ENCODE measurements at places on chromosomes 2 and 18.

- DNase-seq, result no peak
Measured at GRCh38 chr2:85741833-85742455, 11.8 kb upstream of the ATOH8 start.

DNA sequence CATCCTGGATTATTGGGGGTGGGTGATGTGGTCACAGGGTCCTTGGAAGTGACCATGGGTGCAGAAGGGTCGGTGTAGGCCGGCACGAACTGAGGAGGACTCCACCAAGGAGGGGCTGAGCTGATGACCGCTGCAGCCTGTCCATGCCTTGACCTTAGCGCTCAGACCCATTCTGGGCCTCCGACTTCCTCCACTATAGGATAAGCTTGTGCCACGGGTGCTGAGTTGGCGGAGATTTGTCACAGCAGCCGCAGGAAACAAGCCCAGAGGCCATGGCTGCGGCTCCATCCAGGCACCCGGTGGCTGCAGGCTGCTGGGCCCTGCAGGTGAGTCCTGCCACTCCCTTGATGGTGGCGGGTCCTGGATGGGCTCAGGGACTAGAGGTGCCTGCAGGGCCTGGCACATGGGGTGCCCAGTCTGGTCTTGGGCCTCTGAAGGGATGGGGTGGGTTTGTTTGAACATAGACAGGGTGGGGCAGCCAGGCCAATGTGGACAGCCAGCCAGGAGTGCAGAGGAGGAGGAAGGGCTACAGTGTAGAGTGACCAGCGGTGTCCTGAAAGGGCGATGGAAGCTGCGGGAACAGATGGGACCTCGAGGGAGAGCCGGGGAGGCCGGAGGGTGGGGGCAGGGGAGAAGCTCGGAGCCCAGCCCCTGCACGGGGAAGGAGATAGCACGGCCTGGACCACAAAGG lies 84.8 kb downstream of the SEPTIN10 start:
- DNase-seq, result no peak

DNA sequence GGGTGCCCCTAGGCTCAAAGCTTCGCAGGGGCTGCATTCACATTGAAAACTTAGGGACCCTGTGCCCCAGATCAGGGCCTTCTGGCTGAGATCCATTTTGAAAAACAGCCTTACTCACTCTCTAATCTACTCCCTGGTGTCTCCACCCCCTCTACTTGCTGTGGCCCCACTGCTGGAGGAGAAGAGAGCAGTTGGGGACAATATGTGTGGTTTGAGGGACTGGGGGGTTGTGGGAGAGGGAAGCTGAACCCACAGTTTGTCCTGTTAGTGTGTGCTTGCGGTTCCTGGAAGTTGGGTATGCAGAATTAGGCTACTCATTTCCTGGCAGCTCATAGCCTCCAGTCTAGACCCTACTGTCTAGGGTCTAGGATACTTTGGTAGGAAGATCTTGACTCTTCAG lies 211.4 kb downstream of the PRKCE start:
- DNase-seq, result no peak

GRCh38 chr18:32919799-32920198 lies 147.0 kb upstream of the KLHL14 start:
- no peak for DNase-seq

DNA sequence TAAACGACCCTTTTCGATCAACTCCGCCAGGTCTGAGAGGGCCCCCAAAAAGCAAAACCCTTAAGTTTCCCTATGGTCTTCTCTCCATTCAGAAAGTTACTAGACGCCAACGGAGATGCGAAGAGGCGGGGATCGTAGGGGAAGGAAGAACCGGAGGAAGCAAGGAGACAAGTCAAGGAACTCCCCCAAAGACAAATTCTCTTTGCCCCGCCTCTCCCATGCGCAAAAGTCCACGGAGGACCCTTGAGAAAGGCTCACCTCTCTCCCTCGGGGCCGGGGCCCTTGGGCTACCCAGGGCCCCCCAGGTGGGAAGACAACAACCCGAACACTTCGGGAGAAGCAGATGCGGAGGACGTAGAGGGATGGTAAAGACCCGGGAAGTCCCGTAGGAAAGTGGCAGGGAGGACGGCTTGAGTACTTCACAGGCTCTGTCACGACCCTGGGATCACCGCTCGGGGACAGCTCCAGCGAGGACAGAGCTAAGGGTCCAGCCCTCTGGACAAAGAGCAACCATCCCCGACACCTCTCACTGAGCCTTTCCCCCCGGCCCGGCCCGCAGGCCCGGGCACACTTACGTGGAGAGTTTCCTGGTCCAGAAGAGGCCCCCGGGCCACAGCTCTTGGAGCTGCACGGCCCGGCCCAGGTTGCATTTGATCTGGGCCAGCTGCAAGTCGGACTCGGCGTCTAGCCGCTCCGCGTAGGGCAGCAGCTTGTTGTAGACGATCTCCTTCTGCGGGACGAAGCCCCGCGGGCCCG lies 647 bp downstream of the PSME4 start:
- DNase-seq, result no peak

DNA sequence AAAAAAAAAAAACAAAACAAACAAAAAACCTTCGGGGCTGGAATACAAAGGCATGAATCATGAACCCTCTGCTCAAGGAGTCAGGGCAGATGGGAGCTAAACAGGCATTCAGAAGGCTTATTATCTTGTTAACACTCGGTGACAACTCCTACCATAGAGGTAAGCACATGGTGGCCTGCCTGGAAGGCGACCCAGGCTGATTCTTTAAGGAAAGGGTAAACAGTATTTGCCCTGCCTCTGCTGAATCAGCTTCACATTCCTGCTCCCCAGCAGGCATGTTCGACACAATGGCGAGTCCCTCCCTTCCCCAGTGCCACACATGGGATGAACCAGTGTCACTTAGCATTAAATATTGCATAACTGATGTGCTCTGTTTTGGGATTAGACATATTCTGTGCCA lies 191.9 kb downstream of the ARL4C start:
- DNase-seq, result no peak

DNA sequence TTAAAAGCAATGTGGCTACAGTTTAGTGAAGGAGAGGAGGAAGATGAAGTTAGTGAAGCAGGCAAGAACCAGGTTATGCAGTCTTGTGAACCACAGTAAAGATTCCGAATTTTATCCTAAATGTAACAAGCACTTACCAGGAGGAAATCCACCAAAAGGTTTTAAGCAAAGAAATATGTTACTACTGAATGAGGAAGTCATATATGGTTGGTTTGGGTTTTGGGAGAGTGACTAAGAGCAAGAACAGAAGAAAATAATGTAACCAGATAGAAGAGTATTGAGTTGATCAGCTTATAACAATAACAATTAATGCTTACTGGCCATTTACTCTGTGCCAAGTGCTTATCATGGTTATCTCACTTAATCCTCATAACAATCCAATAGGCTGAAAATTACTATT lies 1.9 kb downstream of the USP37 start:
- no peak for DNase-seq

- DNase-seq, result no peak
Measured at GRCh38 chr2:27958711-27959378, 68.3 kb downstream of the BABAM2 start.

- DNase-seq, result peak; percentile 46
Measured at GRCh38 chr2:200812122-200813022, 662 bp downstream of the BZW1 start.

DNA sequence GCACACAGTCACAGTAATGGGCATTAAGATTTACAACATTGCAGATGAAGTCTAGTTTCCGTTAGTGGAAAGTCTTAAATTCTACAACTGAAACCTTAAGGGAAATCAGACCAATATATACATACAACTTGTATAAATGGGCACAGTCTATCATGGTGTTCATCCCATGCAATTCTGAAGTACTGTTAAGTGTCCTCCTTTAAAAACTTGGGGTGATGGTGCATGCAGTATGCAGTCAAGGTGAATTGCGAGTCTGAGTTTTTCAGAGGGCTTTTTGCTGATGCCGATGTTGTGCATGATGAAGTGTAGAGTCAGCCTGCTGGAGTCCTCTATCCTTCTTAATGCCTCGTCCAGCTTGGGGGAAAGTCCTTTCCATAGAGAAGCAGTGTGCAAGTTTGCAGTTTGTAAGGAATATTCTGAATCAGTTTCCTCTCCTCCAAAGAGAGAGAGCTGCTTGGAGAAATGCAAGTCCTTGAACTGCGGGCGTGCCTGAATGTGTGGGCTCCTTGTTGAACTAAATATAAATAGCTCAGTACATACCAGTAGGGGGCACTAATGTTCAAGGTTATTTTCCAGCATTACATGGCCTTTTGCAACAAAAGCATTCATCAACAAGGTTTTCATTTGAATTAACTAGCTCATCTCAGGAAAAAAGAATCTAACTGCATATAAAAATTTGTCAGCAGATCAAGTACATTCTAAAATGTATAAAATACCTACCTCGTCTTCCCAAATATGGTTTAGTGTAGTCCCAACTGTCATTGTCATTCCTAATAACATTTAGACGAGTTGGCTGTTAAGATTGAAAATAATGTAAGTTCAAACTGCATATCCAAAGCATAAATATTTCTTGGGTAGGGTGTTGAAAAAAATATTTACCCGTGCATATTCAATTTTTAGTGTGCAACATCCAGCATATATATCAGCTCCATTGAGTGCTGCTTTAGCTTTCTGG lies 21.3 kb downstream of the HNRNPLL start:
- DNase-seq, result no peak

DNA sequence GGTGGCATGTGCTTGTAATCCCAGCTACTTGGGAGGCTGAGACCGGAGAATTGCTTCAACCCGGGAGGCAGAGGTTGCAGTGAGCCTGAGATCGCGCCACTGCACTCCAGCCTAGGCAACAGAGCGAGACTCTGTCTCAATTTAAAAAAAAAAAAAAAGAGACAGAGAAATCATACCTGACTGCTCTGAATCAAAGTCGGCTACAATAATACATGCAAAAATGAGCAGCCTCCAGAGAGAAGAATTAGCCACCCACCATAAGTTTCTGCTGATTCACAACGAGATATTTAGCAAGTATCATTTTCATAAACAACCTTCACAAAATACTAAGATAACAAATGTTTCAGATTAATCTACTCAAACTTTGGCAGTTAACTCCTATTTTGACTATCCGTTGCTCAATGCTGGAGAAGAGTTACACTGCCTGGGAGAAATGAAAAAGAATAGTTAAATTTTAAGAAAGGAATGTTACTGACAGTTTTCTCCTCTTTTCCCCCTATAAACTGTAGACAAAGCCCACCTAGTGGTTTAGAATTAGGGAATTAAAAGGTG lies 1.5 kb downstream of the OSBPL1A start:
- DNase-seq, result no peak

GRCh38 chr18:28478531-28478930 lies 301.6 kb upstream of the CDH2 start:
- DNase-seq, result no peak

- DNase-seq, result no peak
Measured at GRCh38 chr2:200396781-200397242, 90.3 kb downstream of the SPATS2L start.

GRCh38 chr2:236376566-236377244 lies 112.5 kb upstream of the ASB18 start:
- no peak for DNase-seq

GRCh38 chr2:223306371-223306770 lies 254.4 kb downstream of the KCNE4 start:
- DNase-seq, result no peak

GRCh38 chr2:222424729-222425671 lies 657 bp downstream of the SGPP2 start:
- DNase-seq, result peak; percentile 13

- no peak for DNase-seq
Measured at GRCh38 chr2:145546091-145546490, 1026.2 kb upstream of the ZEB2 start.

DNA sequence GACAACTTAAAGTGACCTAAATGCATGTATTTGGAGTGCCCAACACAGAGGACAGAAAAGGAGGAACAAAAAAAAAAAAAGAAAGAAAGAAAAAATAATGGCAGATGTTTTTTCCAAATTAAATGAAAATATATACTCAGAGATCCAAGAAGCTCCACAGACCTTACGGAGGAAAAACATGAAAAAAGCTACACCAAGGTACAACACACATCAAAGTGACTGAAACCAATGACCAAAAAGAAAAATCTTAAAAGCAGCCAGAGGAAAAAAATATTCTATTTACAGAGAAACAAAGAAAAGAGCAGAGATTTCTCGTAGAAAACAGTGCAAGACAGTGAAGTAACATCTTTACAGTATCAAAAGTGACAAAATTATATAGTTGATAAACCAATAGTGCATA lies 5.1 kb downstream of the FANCL start:
- DNase-seq, result no peak

- no peak for DNase-seq
Measured at GRCh38 chr2:1226766-1227165, 186.5 kb upstream of the TPO start.

- DNase-seq, result no peak
Measured at GRCh38 chr2:159054032-159054334, 85.5 kb downstream of the TANC1 start.

GRCh38 chr2:32993005-32993539 lies 46.3 kb downstream of the LTBP1 start:
- no peak for DNase-seq

DNA sequence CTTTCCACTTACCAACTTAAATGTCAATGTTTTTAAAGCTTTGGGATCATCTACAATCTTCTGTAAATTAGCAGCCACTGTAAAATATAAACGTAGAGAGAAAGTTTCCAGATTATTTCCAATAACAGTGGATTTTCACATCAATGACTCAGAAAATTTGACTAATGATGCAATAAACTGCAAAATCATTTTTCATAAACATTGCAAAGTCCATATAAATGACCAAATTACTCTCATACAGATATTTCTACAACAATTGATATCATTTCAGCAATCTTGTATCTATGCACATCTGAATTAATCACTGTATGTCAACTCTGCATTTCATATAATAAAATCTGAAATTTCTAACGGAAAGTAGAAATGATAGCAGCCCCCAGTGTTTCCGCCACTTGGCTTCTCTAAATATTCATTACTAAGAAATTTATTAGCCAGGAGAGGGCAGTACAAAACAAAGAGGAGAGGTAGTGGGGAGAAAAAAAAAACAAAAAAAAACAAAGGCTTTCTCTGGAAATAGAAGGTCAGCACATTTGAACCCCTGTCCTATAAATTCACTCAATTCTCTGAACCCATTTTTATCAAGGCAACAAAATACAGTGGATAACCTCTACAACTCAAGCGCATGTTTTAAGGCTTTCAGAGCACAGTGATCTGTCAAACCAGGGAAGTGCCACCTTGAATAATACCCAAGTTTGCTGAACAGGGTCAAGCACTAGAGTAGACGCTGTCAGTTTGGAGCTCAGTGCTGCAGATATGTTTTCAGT lies 282.6 kb downstream of the STK39 start:
- no peak for DNase-seq

DNA sequence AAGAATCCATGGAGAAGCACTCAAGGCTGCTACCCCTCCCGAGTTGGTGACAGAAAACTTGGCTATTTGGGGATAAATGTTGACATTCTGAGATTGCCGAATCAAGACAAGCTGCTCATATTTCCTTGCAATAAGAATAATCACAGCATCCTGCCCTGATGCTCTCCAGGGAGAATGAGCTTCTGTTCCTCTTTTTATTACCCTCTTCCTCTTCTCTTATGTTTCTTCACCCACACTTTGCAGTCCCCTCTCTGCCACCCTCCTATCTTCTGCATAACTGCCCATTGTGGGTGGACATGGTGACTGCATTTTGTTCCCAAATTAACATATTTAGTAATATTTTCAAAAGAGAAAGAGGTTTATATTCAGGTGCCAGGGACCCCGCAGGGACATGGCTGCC lies 11.9 kb upstream of the MSGN1 start:
- no peak for DNase-seq

- DNase-seq, result no peak
Measured at GRCh38 chr2:100757621-100758394, 62.1 kb upstream of the NPAS2 start.
